CD4-positive, alpha-beta T cell treated with Interleukin-17A for 1 hour (primary cell): ENCODE measurements at places on chromosomes 7 and 10.

GRCh38 chr7:119175911-119176627 lies 951.6 kb downstream of the ANKRD7 start:
- no peak for DNase-seq

- DNase-seq, result peak; percentile 40
Measured at GRCh38 chr10:84179059-84179710, 5.6 kb downstream of the GPR15LG start.

DNA sequence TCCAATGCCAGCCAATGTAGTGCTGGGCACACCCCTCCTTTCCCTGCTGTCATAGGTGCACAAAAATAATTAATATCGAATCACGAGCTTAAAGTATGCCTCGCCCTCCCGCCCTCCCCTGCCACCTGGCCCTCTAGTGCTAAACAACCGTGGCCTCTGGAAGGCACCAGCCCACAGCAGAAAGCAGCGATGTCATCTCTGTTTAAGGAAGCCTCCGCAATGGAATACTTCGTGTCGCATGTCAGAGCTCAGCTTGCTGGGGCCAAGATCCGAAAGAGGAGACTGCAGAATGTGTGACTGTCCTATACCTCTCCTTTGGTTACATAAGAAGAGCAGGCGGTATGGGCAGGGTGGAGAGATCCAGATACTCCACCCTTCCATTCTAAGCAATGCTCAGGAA lies 71.5 kb downstream of the RHOBTB1 start:
- DNase-seq, result no peak

DNA sequence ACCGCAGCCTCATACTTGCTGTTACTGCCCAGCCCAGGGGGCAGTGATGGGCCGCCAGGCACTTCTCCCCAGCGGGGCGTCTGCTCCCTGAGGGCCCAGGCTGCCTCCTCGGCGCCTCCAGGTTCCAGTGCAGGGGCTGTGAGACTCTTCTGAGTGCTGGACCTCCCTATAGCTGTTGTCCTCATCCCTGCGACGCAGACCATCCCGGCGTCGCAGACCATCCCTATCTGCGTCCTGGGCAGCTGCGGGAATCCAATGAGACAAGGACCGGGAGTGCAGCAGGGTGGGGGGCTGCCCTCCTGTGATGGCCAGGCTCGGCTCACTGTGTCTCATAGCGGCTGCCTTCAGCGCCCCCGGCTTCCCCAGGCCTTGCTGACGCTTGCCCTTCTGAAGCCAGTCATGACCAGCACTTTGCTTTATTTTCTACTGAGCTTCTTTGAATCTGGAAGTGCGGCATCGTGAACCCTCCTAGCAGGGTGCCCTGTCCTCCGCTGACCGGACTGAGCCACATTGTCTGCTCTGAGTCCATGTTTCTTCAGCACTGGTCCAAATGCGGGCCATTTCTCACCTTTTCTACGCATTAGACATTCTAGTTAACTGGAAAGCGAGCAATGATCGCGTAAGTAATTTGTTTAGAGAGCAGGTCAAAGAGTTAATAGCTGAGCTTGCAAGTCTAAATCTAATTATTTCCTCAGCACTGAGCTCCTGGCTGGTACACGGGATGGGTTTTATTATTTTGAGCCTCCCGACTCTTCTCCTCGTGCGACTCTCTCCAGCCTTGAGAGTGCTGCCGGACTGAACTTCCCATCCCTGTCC lies 339.5 kb downstream of the WDR37 start:
- no peak for DNase-seq
